ENCODE measurements at places on chromosomes 4 and X.

DNA sequence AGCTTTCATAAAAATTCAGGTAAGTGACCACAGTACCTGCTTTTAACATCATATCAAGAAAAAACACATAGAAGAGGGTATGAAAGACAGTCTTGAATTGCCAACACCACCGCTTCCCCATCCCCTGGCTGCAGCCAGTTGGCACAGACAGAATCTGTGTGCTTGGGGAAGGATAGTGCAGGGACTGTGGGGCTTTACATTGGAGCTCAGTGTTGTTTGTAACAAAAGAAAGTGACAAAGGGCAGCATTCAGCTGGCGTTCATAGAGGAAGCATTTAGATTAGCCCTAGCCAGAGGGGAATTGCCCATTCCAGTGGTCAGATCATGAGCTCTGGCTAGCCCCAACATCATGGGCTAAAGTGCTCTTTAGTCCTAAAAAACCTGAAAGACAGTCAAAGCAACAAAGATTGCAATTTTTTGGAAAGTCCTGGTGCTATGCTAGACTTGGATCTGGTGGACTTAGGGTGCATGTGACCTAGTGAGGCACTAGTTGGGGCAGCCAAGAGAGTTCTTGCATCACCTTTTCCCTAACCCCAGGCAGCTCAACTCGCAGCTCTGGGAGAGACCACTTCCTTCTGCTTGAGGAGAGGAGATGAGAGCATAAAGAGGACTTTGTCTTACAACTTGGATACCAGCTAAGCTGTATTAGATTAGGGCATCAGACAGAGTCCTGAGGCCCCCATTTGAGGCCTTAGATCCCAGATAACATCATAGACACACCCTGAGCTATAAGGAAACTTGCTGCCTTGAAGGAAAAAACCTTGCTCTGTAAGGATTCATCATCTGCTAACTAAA lies 1602.4 kb upstream of the ADGRL3 start:
- DNase-seq: no peak

GRCh38 chrX:137916090-137916746 lies 350.3 kb downstream of the ZIC3 start:
- DNase-seq: no peak

GRCh38 chr4:181971411-181971810 lies 271.8 kb upstream of the TENM3 start:
- DNase-seq: no peak

DNA sequence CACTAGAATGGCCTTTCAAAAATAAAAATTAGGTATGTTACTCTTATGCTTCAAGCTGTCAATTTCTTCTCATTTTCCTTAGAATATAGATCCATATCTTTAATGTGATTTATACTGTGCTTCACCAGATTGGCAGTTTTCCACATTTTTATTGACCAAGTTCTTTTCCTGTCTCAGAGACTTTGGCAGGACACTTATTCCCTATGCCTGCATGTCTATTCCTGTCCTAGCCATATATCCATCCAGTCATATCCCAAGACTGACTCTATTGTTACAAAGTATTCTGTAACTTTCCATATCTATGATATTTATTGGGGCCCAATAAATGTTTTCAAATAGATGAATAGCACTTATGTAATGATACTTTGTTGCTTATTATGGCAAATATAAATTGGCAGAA lies 450.7 kb downstream of the GASK1B start:
- no peak for DNase-seq

GRCh38 chr4:70062000-70062399 lies 11.8 kb downstream of the HTN1 start:
- no peak for DNase-seq

DNA sequence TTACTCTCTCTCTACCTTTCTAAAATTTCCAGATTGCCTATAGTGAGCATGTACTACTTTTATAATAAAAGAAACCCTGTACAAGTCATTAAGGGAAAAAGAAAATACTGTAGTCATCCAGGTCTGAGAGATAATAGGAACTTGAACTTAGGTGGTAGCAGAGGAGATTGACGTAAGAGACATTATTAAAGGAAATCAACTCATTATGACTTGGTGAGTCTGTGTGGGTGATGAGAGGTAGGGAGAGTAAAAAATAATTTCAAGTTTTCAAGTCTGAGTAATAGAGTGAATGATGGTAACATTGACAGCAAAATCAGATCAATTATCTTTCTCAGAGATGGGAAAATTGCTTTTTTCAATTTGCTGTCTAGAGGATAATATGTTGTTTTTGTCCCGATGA lies 44.0 kb upstream of the ZCCHC12 start:
- no peak for DNase-seq

DNA sequence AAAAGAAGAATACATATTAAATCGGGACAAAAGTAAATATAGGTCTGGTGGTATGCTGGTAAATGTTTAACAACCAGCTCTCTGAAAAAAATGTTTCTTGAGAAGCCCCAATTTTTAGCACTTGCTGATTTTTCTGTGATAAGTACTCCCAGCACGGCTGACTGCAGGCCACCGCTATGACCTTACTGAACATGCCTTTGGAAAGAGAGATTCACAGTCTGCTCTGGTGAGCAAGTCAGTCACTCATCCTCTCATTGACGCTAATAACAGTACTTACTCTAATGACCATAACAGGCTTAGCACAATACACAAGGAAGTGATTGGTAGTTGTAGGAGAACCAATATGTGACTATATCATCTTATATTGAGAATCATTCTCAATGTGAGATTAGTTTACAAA lies 98.9 kb upstream of the BLTP1 start:
- no peak for DNase-seq

DNA sequence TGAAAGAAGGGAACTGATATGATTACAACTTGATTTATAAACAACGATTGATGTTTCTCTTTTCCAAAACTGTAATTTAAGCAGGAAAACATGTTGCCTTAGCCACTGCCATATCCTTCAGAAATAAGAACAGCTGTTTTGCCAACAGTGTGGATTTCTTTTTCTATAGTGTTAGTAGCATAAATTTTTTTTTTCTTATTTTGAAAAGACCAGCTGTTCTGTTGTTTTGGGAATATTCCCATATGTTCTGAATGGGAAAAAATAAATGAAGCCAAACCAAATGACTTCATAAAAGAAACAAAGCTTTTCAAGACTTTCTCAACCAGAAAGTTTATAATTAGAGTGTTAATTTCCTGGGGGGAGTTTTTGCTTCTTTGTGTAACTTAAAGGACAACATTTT lies 83.9 kb upstream of the ARHGAP24 start:
- no peak for DNase-seq

- no peak for DNase-seq
Observed at GRCh38 chr4:2159931-2160330, 82.0 kb downstream of the HAUS3 start.
